ENCODE measurements at places on chromosomes 12 and 14.

GRCh38 chr12:88553941-88554658 lies 26.2 kb downstream of the KITLG start:
- no peak for DNase-seq

DNA sequence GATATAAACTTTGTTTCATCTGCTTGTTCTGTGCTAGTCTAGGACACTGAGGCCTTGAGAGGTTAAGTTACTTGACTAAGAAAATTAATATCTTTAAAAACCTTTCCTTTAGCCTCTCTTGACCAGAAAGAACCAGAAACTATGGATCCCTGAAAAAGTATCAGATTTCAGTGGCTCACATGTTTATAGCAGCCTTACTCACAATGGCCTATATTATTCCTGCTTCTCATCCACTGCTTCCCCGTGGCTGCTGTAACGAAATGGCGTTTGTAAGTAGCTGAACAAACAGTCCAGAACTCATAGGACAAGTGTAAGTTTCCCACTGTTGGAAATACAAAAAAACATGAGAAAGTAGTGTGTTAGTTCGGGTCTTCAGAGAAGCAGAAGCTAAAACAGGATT lies 3.2 kb upstream of the PYGL start:
- no peak for DNase-seq

DNA sequence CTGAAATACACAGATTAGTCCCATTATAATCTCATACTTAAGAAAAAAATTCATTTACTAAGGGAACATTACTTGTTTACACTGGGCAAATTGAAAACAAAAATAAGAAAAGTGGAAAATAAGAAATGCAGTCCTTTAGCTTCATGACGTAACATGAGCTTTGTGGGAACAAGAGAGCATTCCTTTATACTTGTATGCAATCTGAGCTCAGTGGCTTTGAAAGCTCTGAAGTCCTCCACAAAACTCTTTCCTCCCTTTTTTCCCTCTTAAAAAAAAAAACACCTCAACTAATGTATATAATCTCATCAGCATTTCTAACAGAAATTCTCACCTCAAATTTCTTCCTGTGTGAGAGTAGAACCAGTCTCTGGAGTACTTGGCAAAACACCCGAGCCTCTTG lies 76.9 kb upstream of the OTX2 start:
- no peak for DNase-seq

DNA sequence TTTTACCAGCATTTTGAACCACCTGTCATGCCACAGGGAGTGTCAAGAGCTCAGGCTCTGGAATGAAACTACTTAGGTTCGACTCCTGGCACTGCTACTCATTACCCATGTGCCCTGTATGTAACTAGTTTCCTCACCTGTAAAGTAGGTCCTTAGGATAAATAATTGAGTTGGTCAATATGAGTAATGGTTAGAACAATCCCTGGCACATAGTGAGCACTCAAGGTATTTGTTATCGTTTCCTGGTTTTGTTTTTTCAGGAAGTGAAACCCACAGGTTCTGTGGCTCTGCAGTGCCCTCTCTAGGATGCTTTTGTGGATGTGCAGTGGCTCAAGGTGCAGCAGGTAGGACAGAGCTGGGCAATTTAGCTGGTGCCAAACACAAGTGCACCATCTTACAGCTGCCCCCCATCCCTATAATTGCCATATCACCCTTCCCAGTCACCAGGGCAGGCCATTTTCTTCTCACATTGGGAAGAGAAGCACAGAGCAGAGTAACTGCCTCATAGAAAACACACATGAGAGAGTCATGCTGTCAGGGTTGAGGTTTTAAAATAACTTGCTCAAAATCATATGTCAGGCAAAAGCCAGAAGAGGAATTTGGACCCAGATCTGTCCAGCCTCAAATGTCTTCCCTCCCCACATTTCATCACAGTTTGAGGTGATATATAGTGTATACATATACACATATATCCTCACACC lies 297.5 kb downstream of the RPAP3 start:
- DNase-seq = peak; percentile 58

DNA sequence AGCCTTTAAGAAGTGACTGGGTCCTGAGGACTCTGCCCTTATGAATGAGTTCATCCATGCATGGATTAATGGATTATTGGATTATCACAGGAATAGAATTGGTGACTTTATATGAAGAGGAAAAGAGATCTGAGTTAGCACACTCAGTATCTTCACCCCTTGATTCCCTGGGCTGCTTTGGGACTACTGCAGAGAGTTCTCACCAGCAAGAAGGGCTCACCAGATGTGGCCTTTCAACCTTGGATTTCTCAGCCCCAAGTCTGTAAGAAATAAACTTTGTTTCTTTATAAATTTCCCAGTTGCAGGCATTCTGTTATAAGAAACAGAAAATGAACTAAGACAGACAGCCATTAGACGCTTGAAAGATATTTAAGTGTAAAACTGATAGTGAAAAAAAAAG lies 509.2 kb downstream of the FLRT2 start:
- no peak for DNase-seq

- no peak for DNase-seq
These were observed 228.7 kb downstream of the APAF1 start for GRCh38 chr12:98873776-98874175.

- DNase-seq = no peak
These were observed 179.8 kb upstream of the NRXN3 start for GRCh38 chr14:77990337-77990736.

DNA sequence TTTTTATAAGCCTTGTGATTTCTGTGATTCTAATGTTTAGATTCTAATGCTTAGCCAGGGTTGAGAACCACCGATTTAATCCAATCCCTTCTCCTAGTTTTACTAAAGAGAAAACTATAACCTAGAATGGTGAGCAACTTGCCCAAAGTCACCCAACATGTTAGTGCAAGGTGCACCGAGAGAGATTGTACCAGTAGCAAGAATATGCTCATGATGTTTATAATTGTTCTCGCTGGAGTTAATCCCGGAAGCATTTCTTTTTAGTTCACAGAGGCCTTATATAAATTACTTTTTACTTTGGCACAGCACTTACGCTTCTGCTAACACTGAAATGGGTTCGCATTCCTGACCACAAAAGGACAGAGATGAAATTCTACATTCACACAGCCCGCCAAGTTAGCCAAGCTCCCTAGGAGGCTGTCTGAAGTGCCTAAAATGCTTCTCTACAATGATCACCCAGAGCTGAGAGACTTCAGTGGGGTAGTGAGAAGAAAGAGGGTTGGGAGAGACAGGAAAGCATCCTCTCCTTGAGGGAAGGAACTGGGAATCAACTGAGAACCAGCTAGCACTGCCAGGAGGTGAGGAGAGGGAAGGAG lies 579 bp upstream of the BLOC1S1 start:
- no peak for DNase-seq

DNA sequence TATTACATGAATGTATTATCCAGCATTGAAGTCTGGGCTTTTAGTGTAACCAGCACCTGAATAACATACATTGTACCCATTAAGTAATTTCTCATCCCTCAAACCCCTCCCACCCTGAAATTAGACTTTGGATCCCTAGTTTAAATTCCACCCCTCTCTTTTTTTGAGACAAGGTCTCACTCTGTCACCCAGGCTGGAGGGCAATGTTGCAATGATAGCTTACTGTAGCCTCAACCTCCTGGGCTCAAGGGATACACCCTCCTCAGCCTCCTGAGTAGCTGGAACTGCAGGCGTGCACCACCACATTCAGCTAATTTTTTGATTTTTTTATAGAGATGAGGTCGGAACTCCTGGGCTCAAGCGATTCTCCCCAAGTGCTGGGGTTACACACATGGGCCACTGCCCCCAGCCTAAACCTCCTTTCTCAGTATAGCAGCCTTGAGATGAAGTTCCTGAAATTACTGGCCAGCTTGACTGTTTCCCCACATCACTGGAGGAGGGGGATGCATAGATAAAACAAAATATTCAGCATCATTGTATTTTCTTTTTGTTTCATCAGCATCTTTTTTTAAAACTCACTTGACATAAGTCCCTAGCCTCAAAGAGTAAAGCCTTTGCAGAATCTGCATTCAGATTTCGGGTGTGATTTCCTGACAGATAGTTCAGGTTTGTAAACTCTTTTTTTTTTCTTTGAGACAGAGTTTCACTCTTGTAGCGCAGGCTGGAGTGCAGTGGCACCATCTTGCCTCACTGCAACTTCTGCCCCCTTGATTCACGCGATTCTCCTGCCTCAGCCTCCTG lies 7.0 kb downstream of the PTPN11 start:
- DNase-seq = no peak

DNA sequence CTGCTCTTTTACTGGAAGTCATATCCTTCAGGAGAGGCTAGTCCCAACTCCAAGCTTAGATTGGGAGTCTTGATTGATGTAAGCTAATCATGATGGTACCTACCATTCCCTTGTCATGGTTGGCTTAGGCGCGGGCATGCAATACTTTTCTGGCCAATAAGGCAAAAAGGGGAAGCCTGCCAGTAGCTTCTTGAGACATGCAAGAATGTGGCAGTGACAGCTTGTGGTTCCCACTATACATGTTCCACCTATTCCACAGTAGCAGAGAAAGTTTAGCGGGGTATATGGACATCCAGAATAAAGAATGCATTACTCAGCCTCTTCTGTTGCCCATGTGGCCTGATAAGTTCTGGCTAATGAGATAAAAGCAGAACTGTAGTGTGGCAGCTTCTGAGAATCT lies 55.0 kb downstream of the AP5M1 start:
- no peak for DNase-seq

DNA sequence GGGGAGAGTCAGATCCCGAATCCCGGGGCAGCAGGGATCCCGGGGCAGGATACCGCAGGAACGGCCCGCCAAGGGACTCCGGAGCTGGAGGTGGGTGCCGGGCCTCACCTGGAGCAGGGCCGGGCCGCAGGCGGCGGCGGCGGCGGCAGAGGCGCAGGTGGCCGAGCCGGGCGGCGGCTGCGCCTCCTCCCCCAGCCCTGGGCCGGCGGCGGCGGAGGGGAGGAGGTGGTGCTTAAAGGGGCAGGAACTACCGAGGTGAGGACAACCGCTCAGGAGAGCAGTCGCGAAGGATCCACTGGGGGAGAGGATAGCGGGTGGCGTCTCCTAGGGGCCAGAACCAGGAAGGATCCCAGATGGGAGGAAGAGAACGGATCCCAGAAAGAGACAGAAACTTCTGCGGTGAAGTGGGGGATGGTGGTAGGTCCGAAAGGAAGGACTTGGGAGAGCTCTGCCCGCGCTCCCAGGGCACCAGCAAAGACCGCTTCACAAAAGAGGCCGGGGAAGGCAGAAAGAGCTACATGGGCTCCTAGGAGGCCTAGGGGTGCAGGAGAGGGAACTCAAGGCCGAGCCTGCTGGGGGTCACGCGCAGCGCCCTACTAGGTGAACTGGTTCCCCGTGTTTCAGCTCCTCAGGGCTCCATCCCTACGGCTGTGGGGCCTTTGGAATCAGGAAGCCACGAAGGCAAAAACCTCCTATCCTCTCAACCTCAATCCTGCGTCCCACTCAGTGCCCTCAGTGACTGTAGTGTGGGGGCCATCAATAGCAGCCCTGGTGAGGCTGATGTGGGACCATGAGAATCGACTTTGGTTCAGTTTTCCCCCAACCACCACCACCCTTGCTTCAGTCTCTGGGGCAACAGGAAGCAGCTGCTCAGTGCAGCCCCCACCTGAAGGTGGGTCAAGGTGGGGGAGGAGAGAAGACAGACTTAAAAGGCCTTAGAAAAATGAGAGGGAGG lies 5.0 kb upstream of the BAZ2A start:
- peak; percentile 72 for DNase-seq

DNA sequence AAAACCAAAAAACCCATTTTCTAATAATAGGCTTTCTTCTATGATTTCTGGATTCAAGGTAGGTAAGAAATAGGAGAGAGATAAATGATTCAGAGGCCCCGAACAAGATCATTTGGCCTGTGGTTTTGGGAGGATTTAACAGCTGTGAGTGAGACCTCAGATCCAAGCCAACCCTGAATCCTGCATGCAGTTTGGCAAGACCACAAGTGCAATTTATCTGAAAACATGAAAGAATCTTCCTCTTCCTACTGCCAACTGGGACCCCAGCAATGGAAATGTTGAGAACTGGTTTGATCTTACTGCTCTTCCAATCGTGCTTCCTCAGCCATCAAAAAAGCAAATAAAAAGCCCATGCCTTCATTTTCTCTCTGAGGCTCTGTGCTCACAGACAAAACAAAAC lies 519.7 kb upstream of the TBX3 start:
- DNase-seq = no peak

DNA sequence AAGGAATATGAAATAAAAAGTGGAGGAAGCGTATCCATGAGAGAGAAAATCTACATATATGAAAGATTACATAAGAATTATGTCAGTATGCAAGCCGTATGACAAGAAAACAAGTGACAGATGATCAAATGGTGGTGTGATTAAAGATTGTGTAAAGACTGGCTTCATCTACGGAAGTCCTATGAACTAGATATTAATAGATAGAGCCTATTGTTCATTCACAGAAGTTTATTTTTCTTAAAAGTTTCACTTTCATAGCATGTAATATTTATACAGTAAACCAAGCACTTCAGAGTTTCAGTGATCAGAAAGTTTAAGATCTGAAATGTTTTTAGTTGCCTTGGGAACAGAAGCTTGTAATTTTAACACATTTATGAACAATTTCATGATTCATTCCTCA lies 84.5 kb downstream of the VRK1 start:
- no peak for DNase-seq

Measured in activated CD4-positive, alpha-beta T cell treated with anti-CD3 and anti-CD28 coated beads, Interleukin-2, amount 10 ng/mL, durations not matched to agents 7 days and 5 days (primary cell).